ENCODE measurements at places on chromosomes 16 and 17. TPM values are rescaled to one million over a fixed set of nuclear protein-coding genes. Genes with fewer than 3 reads are reported as not detected.

EFNB3 gene
- polyA plus RNA-seq = 0.96 TPM

BAHCC1 gene
- polyA plus RNA-seq = 0.91 TPM

C17orf78 gene
- not detected for polyA plus RNA-seq

P2RX1 gene
- not detected for polyA plus RNA-seq

CCL3 gene
- not detected for polyA plus RNA-seq

BEAN1 gene
- 0.89 TPM for polyA plus RNA-seq

AANAT gene
- not detected for polyA plus RNA-seq

BAIAP3 gene
- 0.23 TPM for polyA plus RNA-seq

LLGL1 gene
- polyA plus RNA-seq = 3.5 TPM

LPO gene
- polyA plus RNA-seq = 0.11 TPM

GUCY2D gene
- polyA plus RNA-seq = not detected

PMFBP1 gene
- not detected for polyA plus RNA-seq

TPSG1 gene
- polyA plus RNA-seq = not detected

ODAD4 gene
- polyA plus RNA-seq = 0.81 TPM

VMO1 gene
- 0.63 TPM for polyA plus RNA-seq

SMIM36 gene
- polyA plus RNA-seq = not detected
